ENCODE measurements at places on chromosomes 16 and 17.
A peak's percentile ranks its signal among the peaks of the same experiment; 100 is the strongest.

GRCh38 chr17:69018022-69018615 lies 42.6 kb downstream of the ABCA9 start:
- DNase-seq: no peak

GRCh38 chr17:39951924-39952679 lies 10.7 kb upstream of the GSDMA start:
- DNase-seq: no peak

- DNase-seq: no peak
These were observed 1.8 kb downstream of the ZNF23 start for GRCh38 chr16:71460236-71460635.

GRCh38 chr17:74211912-74212208 lies 1.5 kb upstream of the TTYH2 start:
- no peak for DNase-seq

GRCh38 chr17:56833809-56834379 lies at the start of the genes C17orf67 and DGKE:
Gene C17orf67 (minus strand): TSS chr17:56833920. CDS start chr17:56815810, 18,110 bp downstream.
Gene DGKE (plus strand): TSS chr17:56834151. CDS start chr17:56834796, 645 bp downstream.
- DNase-seq: peak; percentile 99

DNA sequence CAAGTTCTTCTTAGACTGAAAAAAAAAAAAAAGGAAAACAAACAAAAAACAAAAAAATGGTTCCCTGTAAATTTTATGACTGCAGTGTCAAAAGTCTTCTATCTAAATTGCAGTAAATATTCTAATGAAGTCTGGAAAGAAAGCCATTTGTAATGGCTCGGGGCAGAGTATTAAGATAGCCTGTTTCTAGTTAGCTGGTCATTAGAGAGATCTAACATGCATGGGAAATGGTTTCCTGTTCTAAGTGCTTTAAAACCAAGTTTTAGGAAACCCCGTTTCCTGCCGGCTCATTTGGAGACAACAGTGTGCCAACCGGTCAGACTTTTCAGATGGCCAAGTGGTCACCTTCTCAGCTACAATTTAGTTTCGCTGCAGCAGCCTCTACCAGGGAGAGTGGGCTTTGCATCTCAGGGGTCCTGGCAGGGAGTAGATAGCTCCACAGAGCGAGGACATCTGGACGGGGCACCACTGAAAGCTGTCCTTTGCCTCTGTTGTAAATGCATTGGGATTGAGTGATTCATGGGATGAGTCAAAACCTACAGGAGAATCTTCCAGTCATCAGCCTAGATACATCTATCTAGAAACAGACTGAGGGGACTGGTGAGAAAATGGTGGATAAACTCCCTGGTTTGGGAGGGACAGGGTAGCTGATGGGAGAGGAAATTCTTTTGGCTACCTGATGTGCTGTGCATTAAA lies 473.2 kb upstream of the SALL1 start:
- no peak for DNase-seq

- no peak for DNase-seq
These were observed 18.9 kb downstream of the VASN start for GRCh38 chr16:4390266-4391260.

Data from CD4-positive, alpha-beta T cell treated with Interleukin-17A for 1 hour (primary cell).